ENCODE measurements at places on chromosomes 1 and 21.

- DNase-seq: peak; percentile 52
Observed at GRCh38 chr21:38159355-38159754, 97.4 kb upstream of the KCNJ15 start.

DNA sequence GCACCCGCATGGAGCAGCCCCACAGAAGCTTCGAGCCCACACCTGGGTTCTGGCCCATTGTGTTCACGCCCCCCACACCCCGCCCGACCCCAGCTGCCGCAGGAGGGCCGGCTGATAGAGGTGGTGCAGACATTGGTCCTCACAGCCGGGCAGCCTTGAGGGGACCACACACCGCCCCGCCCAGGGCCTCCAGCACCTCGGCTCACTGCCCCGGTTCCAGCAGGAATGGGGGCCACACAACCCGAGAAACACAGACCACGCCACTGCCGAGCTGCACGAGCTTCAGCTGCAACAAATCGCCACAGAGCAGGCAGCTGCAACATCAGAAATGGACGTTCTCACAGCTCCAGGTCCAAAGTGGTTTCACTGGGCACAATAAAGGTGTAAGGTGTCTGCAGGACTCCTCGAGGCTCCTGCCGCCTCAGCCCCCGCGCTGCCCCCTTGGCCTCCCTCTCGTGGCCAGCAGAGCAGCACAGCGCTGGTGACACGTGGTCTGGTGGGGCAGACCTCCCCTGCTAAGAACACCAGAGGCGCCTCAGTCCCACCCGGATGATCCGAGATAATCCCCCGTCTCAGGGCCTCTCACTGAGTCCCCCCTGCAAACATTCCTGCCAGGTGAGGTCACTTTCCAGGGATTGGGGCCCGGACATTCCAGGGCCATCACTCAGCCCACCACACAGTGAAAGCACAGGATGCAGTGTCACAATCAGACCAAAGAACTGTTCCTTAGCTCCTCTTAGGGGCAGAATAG lies 62.3 kb upstream of the ADARB1 start:
- DNase-seq: no peak

GRCh38 chr1:87805666-87806378 lies 477.1 kb downstream of the LMO4 start:
- no peak for DNase-seq

DNA sequence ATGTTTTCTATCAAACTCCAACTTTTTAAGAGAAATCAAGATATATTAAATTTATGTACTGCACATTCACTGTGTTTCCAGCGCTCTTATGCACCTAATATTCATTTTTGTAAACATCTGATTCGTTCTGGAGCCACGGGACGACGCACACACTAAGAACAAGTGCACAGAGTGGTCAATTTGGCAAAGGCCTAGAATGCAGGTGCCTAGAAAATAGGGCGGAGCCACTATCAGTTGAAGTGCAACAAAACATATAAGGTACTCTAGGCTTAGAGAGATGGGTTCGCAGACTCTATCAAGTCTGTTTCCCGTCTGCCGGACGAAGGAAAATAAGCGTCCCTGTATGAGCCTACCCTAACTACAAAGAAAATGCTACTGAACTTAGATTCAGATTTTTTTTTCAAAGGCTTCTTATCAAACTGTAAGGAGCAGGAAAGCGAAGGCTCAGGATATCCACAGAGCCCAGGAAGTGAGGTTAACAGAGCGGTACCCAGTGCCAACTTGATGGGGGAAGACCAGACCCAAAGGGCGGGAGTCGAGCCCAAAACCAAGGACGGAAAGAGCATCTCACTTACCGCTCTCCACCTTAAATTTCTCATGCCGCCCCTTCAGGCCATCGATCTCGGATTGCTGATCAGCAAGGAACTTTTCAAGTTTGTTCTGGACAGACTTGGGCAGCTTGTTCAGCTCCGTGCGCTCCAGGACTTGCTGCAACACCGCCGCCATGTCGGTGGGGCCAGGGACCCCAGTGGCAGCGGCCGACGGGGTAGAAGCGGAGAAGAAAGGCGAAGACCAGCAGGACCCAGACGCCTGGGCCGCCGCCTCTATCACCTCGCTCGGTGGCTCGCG lies 526 bp downstream of the TPR start:
- DNase-seq: peak; percentile 48

DNA sequence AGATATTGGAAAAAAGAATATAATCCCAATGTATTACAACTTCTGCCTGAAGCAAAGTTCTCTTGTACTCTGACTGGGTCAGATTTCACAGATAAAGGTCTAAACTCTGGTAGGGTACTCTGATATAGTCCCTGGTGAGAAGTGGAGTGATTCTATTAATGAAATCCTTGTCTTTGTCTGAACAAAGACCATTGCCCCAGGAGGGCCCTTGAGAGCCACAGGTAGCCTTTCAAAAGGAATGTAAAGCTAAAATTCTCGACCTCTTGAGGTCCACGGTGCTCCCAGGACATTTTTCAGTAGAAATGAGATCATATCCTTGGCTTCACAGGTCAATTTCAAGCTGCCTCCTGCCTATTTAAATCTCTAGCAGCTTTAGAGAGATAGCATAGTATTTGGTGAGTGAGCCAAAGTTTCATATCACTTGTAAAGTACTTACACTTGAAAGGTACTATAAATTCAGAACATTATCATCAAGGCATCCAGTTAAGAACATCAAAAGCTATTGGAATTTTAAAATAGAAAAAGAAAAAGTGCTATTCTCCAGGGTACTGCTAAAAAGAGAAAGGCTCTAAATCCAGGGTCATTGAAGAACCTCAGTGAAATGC lies 10.1 kb downstream of the TNNI3K start:
- DNase-seq: no peak

DNA sequence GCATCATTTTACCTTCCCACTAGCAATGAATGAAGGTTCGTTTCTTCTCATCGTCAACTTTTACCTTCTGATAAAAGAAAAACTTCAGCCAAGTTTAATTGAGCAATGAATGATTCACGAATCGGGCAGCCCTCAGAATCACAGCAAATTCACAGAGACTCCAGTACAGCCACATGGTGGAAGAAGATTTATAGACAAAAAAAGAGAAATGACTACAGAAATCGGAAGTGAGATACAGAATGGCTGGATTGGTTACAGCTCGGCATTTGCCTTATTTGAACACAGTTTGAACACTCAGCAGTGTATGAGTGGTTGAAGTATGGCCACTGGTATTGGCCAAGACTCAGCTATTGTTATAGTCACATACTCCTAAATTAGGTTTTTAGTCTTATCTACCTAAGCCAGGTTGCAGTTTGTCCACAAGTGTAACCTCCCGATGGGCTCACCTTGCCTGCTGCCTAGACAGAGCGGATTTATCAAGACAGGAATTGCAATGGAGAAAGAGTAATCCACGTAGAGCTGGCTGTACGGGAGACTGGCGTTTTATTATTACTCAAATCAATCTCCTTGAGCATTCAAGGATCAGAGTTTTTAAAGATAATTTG lies 15.3 kb downstream of the AK4 start:
- no peak for DNase-seq

- no peak for DNase-seq
Observed at GRCh38 chr1:113142791-113143190, 69.8 kb downstream of the LRIG2 start.

- peak; percentile 87 for DNase-seq
Observed at GRCh38 chr1:153535242-153536011, at the start of gene S100A6. S100A6 (minus strand) TSS chr1:153535991; CDS start chr1:153535339, 652 bp downstream.

- DNase-seq: no peak
Observed at GRCh38 chr1:91501523-91501851, 836 bp downstream of the CDC7 start.

GRCh38 chr1:213670692-213671023 lies 317.1 kb upstream of the PROX1 start:
- DNase-seq: no peak

DNA sequence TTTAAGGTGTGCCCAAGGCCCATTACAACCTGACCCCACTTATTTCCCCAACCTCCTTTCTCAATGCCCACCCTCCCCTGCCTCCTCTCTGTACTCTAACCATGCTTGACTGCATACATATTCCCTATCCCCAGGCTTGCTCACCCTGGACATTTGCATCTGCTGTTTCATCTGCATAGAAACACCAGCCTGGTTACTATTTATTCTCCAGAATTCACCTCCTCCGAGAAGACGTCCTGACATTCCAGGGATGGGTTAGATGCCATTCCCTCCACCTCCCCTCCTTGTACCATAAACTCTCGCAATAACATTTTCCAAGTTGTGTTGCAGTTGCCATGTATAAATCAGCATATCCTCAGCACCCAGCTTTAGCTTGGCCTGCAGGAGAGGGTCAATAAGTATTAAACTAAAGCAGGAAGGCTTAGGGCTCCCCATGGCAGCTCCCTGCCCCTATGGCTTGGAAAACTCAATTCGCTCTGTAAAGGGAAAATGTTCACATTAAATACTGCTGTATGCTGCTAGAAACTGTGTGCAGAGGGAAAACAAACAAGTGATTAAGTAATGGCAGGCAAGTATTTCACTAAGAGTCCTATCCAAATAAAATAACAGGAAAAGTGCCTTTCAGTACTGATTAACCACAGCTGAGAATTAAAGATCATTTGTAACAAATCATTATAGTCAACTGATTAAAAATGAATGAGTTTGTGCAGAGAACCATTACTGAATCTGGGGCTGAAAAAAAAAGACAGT lies 202.3 kb downstream of the TNR start:
- DNase-seq: no peak

GRCh38 chr1:208177656-208178055 lies 66.5 kb downstream of the PLXNA2 start:
- DNase-seq: no peak

DNA sequence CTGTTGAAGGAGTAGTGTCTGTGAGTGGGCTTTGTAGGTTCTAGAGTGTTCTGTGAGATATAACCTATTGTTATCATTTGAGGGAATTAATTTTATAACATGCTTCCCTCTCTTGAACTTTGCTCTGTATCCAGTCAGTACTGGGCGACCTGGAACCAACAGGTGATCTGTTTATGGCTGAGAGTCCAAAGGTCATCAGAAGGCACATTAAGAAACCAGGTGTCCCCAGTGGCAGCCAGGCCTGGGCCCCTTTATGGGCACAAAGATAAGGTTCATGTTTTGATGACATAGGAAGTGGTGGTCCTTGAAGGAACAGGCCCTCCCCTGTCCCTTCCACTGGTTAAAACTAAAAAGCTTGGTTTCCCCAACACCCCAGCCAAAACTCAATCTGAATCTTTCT lies 61.1 kb downstream of the FHAD1 start:
- no peak for DNase-seq

GRCh38 chr1:172380441-172381244 lies 39.8 kb upstream of the C1orf105 start:
- no peak for DNase-seq

DNA sequence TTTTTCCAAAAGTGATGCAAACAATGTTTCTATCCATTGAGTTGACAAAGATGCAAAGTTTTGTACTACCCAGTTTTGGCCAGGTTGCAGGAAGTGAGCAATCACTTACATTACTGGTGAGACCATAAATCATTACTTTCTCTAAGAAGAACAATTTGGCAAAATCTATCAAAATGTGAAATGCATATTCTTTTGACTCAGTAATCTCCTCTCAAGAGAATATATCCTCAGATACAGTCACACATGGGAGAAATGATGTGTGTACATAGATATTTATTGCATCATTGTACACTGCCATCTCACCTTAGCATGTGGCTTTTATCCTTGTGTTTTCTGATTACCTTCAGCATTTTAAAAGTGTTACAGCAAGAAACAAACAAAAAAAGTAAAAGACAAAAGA lies 52.4 kb upstream of the FMO3 start:
- DNase-seq: no peak

- no peak for DNase-seq
Observed at GRCh38 chr1:212214325-212214724, 70.9 kb upstream of the PPP2R5A start.

DNA sequence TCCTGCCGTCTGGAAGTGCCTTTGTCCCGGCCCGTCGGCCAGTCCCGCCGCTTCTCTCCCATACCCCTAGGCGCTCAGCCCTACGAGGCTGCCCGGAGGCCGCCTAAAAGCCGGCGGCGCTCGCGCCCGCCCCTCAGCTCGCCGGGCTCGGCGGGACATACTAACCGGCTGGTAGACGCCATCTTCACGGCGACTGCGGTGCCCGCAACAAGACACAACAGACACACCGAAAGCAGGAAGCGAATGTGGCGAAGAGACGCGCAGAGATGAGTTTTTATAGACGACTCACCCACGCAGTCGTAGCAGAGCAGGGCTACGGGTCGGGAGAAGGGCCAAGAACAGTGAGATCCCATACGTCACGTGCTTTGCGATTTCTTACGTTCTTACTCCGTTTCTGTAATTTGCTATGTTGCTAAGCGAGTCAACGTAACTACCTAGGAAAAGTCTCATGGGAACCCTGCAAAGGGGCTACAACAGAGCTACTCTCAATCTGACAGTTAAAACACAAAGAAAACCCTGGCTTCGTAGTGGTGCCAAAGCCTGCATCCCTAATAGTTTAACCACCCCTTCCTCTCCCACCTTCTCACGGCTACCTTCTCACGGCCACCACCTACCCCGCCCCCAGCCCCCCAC lies at the start of gene GTF2B:
Gene GTF2B (minus strand): TSS at position 250 of the 633 bp plus-strand sequence. CDS start 68 bp downstream, at position 182.
- peak; percentile 94 for DNase-seq

- no peak for DNase-seq
Observed at GRCh38 chr1:40224040-40224439, 23.7 kb upstream of the TMCO2 start.

- no peak for DNase-seq
Observed at GRCh38 chr1:90092441-90092840, 97.5 kb downstream of the ZNF326 start.

DNA sequence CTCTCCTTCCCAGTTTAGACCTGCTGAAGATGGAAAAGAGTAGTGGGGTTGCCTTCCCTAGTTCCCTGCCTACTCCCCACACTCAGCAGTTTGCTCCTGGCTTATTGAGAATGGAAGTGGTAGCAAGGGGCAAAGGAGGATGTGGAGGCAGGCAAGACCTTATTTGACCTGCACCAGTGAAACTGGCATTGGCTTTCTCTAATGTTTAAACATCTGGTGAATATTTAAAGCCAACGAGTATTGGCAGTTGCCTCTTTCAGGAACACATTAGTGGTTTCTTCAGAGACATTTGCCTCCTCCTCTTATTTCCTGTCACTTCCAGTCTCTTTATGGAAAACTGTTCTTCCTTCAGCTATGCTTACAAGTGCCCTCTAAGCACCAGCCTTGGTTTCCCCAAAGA lies 62.4 kb upstream of the VAV3 start:
- no peak for DNase-seq

GRCh38 chr21:38468989-38469388 lies 29.3 kb downstream of the ERG start:
- DNase-seq: no peak

Measured in ureter (tissue), 1 donor.